ENCODE measurements at places on chromosomes 2 and 18.

DNA sequence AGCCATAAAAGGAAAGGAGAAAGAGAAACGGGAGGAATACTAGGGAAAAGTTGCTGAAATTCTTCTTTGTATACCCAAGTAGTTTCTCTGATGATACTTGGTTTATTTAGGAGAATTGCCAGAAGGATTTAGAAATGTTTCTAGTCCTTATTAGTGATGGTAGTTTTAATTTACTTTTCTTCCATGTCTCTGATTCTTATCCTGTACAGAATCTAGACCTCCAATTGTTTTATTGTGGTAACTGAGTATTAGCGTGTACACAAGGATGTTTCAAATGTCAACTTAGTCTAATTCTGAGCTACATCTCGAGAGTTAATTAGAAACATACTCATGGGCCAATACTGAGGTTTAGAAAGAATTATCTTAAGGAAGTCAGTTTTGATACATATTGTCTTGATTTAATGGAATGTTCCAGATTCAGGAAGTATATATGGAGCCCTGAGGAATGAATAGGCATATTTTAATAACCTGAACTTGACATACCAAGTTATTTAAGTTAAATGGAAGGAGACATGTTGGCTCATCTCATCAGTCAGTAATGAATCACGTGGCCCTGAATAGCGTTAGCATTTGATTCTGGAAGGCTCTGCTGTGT is 219.6 kb downstream of the LTBP1 start:
- DNase-seq, result peak; percentile 72

DNA sequence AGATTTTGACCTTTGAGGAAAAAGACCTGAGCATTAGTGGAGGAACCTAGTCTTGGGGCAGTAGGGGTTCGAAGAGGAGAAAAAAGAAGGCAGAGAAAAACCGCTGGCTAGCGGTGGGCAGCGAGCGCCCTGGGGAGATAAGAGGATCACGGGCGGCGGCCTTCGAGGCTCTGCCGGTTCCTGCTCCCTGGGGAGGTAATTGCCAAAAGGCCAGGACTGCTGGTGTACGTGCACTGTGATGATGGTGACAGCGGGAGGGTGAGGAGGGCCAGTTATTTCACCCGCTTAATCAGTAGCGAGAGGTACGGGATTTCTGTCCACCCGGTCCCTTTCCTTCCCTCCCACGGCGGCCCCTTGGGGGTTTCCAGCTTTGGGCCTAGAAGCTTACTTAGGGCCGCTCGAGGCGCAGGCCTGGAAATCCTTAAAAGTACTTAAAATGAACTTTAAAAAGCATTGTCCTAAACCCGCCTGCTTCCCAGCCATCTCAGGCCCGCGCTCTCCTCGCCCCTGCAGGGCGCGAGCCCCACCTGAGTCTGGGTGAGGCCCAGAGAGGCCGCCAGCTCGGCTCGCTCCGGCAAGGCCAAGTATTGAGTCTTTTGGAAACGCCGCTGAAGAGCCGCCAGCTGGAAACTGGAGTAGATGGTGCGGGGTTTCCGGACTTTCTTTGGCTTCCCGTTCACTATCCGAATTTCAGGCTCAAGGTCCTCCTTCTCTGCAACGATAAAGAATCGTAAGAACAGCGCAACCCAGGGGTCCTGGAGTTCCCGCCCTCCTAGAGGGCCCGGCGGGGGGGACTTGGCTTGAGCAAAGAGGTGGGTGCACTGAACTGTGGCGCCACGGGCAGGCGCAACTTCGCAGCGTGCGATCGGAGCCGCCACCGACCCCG is 1.5 kb downstream of the DLX2 start:
- DNase-seq, result no peak

DNA sequence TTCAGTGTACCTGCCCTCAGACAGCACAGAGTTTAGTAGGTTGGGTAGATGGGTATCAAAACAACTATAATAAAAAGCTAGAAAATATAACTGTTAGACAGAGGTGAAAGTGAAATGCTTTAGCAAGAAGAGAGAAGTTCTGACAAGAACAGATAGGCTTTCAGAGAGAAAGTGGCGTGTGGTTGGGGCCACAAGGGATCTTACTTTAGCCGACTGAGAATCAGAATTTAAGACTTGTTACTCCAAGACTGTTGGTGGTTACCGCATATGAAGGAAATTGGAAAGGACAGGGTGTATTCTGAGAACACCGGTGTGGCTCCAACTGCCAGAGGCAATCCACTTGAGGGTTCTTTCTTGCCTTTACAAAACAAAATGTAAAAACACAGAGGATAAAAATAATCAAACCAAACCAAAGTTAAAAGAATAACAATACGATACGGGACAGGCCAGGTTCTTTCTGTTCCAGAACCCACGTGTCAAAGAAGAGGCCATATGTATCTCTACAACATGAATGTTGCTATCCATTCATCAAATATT is 44.4 kb upstream of the AGPS start:
- no peak for DNase-seq

DNA sequence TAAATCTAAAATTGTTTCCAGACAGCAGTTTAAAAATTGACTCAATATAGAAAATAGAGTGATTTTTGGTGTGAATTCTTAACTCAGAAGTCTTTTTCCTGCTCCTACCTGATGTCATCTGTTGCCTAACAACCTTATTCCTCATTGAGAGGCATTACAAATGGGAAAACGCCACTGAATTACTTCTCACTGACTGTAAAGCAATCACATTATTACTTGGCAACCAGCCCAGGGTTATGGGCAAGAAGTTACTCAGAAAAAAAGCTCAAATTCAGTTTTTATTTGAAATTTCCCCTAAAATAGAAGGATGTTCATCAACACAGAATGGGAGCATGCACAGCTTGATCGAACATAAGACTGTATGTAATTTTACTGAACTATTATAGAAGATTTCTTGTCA is 201.8 kb upstream of the GULP1 start:
- DNase-seq, result no peak

Data from HFF-Myc (cell line).